T-helper 22 cell (primary cell): ENCODE measurements at places on chromosomes 7 and 10.

GRCh38 chr10:119754936-119755335, 29.1 kb downstream of the INPP5F start:
- DNase-seq: no peak

- DNase-seq: no peak
These were observed 11.9 kb upstream of the LRRC27 start for GRCh38 chr10:132319853-132320653.

DNA sequence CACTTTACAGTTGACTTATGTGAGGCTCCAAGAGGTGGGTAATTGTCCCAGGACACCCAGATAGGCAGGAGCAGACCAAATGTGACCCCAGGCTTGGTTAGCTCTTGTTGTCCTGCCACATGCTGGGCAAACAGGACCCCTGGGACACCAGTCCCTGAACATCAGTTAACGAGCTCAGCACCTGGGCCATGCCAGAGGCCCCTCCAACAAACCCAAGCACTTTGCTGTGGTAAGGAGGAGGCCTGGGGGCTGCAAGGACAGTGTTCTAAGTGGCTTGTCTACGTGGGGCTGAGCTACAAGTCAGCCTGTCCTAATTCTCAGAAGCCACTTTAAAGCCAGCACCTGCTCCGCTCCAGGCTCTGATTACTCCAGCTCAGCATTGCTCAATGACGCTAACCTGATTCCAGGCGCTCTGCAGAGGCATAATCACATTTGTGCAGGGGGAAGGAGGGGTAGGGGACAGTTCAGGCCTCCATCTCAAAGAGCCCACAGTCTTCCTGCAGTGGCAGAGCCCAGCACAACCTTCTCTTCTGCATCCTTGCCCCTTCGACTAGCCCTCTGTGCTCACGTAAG, 57.2 kb downstream of the DDC start:
- no peak for DNase-seq

- no peak for DNase-seq
These were observed 834.9 kb downstream of the GRID1 start for GRCh38 chr10:85531706-85532105.

- no peak for DNase-seq
These were observed 239.1 kb downstream of the PHF14 start for GRCh38 chr7:11212816-11213215.

DNA sequence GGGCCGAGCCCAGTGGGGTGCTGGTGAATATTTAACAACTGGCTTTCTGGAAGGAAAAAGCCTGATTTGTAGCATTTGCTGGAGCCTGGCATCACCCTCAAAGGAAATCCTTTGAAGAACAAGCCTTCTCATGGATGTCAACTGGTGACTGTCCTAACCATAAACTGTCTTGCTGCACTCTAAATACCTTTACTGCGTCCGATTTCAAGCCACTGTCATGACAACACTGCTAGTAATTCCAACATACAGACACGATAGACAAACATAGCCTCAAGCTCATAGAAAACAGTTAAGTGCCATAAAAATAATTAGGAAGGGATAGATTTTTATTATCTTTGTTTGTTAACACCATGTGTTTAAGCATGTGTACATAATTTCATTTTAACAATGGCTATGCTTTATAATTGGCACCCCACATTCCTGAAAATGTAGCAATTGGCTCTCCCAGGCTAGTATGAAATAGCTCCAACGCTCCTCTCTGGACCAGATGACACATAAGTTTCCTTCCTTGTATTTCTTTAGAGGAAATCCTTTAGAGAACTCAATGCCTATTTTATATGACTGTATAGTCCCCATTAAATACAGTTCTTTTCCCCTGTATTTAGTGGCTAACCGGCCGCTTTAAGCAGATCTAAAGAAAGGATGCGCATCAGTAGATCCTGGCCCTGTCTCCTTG, 273.4 kb downstream of the PRPF18 start:
- DNase-seq: no peak

DNA sequence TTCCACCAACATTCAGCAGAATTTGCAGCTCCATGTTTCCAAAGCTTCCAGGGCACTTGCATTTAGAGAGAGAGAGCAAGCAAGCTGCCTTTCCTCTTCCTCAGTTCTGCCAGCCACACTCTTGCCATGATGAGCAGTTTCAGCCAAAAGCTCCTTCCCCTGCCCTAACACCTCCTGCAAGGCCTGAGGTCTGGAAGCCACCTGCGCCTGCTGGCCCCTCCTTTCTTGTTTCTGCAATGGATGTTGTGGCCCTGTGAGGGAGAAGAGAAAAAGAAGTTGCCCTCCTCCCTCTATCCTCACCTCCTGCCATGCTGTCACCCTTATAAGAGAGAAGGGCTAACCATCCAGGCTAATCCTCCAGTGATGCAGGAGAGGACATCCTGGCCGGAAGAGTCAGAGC, 48.7 kb downstream of the IKZF1 start:
- DNase-seq: no peak

- DNase-seq: peak; percentile 48
These were observed 23.8 kb upstream of the GLCCI1 start for GRCh38 chr7:7944619-7945282.

DNA sequence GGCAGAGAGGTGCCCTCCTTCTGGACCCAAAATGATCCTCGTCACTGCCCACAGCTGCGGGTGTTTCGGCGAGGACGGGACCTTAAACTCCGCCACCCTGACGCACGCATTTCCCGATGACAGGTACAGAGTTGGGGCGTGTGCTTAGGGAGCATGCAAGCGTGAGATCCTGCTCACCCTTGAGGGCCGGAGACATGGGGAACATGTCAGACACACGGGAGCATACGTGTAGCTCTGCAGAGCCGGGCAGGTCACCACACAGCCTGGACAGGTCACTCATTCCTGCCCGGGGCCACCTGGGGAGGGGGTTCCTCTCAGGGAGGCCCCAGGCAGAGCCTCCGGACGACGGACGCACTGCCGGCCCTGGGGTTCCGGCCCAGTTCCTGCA, 57.6 kb upstream of the PDGFA start:
- DNase-seq: no peak

- DNase-seq: no peak
These were observed 58.8 kb downstream of the CAV1 start for GRCh38 chr7:116583653-116584052.

GRCh38 chr7:2510909-2511768, 8.4 kb upstream of the LFNG start:
- peak; percentile 58 for DNase-seq

DNA sequence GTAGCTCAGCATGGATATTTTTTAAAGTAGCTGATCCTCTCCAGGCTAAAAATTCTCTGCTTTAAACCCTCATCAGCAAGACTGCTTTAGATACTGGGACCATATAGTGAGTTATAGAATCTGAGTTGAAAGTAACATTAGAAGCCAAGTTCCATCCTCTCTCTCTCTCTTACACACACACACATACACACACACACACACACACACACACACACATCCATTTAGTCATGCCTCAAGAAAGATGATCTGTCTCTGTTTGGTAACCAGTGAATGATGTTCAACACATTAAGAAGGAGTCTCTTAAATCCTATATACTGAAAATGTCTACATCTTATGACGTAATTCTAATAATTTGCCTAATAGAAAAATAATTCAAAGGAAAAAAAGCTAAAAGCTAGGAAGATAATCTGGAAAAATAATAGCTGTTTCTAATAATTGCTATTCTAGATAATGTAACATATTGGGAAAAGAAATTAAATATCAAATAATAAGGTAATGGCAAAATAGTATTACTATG, 16.9 kb upstream of the ATP6V0A4 start:
- no peak for DNase-seq

DNA sequence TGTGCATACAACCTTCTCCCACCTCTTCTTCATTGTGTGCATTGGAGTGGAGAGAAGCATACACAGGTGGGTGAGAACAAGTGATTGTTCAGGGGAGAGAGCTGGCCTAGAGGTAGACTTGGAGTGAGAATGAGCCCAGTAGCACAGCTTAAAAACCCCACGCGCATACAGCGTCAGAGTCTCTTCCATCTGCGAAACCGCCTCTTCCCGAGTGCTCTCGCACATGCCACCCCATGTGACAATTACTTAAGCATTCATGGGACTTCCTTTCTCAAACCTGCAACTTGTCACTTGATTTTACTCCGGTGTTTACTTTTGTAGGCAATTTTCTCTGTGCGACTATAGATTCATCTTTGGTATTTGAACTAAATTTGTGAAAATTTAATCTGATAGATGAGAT, 176.8 kb upstream of the AGK start:
- no peak for DNase-seq

- no peak for DNase-seq
These were observed 34.0 kb downstream of the SPDYE6 start for GRCh38 chr7:102322202-102322715.

DNA sequence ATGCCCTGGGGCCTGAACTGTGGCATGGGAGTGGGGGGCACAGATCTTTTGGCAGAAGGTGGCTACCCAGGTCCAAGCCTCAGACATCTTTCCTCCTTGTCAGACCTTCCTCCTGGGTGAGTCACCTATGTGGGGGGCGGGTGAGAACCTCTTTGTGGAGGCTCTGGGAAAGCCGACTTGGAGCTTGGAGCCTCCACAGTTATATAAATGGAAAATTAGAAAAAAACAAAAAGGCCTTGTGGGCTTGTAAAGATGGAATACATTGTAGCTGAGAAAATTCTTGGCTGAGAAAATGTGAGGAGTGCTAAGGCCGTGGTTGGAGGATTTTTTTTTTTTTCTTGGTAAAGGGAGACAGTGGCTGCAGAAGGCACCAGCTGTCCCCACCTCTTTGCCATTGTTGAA, 292.5 kb downstream of the CCDC3 start:
- no peak for DNase-seq

GRCh38 chr10:101126684-101127628, 4.1 kb upstream of the TLX1 start:
- no peak for DNase-seq

GRCh38 chr10:43120929-43121314, 17.3 kb upstream of the CSGALNACT2 start:
- DNase-seq: no peak

- no peak for DNase-seq
These were observed 429.9 kb downstream of the SORCS3 start for GRCh38 chr10:105070952-105071351.

DNA sequence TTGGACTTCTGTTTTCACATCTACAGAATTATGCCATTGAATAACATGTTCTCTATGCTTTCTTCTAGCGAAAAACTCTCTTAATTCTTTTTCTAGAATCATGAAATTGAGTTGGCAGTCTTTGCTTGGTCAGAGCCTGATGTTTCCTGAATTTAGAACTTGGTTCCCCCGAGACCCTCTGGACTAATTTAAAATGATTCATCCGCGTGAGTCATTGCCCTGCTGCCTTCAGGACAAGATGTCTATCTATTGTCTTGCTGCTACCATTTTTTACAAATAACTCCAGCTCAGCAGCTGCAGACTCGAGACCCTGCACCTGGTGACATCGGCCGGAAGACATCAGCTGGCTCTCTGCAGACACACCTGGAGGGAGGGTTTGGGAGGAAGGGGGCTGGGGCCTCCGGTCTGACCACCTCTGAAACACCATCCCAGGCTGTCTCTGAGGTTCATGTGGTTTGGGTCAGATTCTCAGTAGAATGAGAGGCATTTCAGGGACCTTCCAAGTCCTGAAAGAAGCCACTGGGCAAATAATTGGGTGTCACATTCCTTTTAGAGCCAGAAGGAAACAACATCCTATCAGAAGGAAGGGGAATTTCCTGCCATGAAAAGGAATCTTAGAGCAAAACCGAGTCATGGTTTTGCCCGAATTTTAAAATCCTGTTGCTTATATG, 20.9 kb upstream of the KLF6 start:
- DNase-seq: peak; percentile 77

- DNase-seq: no peak
These were observed 161.5 kb downstream of the GPR158 start for GRCh38 chr10:25336330-25336729.

- DNase-seq: no peak
These were observed 35.3 kb downstream of the AGAP3 start for GRCh38 chr7:151121380-151122170.

GRCh38 chr7:108382932-108383331, 73.3 kb downstream of the NRCAM start:
- DNase-seq: no peak

GRCh38 chr10:15461353-15462108, 90.4 kb upstream of the FAM171A1 start:
- no peak for DNase-seq

DNA sequence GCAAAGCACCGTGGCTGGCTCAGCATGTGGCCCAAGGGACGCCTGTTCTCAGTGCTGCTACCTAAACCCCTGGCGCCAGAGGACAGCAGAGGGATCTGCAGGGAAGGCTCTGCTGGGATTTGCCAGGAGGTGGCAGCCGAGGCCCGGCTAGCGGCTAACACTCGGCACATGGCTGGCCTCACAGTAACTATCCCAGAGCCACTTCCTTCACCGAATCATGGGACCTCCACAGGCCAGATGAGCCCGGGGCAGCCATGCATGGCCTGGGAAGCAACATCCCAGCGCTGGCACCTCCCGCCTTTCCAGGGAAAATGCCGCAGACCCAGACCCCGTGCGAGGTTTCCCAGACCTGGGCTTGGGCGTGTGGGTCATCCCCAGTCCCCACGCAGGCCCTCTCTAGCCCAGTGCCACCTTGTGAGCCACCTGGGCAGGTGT, 36.4 kb downstream of the DPYSL4 start:
- DNase-seq: no peak

DNA sequence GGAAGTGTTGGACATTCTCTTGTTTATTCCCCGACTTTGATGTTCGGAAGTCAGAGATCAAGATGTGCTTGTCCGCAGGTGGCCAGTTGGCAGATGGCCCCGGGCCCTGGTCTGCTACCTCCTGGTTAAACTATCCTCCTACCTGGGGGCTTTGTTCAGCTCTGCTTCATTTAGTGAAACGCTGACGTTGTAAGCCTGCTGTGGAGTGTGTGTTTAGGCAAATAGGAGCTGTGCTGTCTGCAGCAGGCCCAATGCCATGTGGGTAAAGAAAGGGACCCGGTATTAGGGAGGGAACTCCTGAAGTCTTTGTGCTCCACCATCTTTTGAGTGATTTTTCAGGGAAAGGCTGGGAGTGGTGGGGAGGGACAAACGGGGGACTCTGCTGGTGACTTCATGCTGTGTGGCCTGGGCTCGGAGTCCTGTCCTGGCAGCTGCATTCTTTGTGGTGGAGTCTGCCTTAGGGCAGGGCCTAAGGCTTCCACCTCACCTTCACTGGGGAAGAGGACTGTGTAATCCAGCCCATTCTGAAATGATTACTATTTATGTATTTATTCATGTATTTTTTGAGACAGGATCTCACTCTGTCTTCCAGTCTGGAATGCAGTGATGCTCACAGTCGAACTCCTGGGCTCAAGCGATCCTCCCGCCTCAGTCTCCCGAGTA, 171.1 kb upstream of the KLF6 start:
- no peak for DNase-seq

GRCh38 chr7:21084286-21084685, 297.6 kb upstream of the SP8 start:
- DNase-seq: no peak

- no peak for DNase-seq
These were observed 105.3 kb downstream of the PARD3 start for GRCh38 chr10:34709637-34710390.
